ENCODE measurements at places on chromosomes 2 and 18.
A peak's percentile ranks its signal among the peaks of the same experiment; 100 is the strongest.

DNA sequence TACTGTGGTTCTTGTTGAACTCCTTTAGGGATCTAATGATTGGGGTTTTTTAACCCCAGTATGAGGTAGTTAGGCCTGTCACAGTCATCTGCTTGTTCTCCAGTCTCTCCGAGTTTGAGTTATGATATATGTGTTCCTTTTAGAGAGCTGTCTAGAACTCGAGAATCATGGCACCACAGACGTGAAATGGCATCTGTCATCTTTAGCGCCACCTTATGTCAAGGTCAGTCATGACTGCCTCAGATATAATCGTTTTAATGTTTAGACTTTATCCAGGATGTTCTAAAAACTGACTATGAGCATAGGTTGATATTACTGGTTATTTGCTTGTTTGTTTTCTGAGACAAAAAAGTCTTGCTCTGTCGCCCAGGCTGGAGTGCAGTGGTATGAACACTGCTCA, 112.2 kb downstream of the CEP192 start:
- no peak for DNase-seq

GRCh38 chr2:135072125-135072997, 20.3 kb downstream of the RAB3GAP1 start:
- DNase-seq, result no peak

DNA sequence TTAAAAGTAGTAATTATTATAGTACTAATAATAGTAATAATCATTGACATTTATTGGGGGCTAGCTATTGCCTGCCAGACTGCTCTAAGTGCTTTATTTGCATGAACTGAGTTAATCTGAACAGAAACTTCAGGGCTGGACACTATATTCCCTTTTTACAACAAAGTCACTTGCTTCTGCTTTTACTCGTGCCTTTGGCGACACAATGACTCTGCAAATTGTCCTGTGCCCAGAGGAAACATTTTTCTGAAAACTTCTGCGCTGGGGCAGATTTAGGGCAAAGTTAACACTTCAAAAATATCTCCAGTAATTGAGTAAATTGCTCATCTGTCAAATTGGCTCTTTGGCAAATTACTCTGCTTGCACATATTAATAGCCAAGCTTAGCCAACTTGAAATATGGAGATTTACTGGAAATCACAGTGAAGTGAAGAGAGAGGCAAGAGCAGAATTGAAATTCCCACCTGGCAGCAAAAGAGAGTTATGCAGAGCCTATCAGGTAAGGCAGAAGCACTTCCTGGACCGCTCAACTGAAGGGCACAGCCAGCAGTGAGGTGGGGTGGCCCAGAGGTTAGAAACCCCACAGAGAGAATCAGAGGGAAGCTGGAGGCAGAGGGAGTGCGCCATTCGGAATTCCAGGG, 36.3 kb downstream of the BMP10 start:
- DNase-seq, result no peak

GRCh38 chr2:37711308-37711731, 39.9 kb upstream of the CDC42EP3 start:
- DNase-seq, result peak; percentile 62

GRCh38 chr2:216770050-216770449, 74.7 kb upstream of the IGFBP5 start:
- no peak for DNase-seq

GRCh38 chr2:153601812-153602211, 123.2 kb upstream of the RPRM start:
- DNase-seq, result no peak

- no peak for DNase-seq
Observed at GRCh38 chr18:22624176-22624575, 206.5 kb upstream of the CTAGE1 start.

GRCh38 chr2:220753486-220753885, 818.6 kb downstream of the EPHA4 start:
- no peak for DNase-seq

DNA sequence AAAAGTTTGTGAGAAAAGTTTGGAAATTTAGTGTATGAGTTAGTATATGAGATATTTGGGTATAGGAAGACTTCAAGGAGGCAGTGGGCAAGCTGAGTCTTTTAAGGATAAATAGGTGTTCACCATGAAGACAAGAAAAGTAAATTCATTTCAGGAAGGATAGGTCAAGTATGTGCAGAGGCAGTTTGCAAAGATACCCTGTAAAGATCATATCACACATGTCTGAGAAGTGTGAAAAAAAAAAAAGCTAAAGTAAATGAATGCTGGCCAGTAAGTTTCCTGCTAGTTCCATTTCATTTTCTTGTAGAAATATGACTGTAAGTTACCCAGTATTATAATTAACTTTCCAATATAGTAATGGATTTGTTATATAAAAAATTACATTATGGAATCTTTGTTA, 131.0 kb downstream of the PHLPP1 start:
- no peak for DNase-seq

DNA sequence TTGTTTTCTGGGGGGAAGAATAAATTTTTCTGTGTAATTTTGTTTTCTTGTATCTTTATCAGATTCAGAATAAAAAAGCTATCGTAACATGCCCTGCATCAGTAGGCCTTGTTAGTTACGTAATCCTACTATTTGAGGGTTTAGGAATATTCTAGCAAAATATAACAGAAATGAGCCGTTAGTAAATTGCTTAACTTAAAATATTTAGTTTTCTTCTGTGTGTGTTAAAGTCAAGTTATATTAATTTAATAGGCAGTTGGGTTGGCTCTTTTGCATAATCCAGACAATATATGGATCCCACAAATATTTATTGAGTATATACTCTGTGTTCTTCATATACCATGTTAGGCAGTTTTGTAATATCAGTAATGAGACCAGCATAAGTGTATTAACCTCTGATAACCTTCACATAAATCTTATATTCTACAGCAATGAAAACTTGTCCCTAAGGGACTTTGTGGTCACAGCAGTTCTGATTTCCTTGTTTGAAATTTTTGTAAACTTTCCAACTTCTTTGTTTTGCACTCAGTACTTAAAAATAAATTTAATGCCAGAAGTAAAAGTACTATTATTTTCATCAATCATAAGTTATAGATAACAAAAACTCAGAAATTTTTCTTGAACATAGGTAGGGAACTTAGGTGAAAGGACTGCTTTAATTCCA, 151.9 kb downstream of the FMNL2 start:
- no peak for DNase-seq

GRCh38 chr2:200021449-200022114, 66.2 kb downstream of the MAIP1 start:
- no peak for DNase-seq

- no peak for DNase-seq
Observed at GRCh38 chr2:239496700-239497099, 95.9 kb upstream of the HDAC4 start.

DNA sequence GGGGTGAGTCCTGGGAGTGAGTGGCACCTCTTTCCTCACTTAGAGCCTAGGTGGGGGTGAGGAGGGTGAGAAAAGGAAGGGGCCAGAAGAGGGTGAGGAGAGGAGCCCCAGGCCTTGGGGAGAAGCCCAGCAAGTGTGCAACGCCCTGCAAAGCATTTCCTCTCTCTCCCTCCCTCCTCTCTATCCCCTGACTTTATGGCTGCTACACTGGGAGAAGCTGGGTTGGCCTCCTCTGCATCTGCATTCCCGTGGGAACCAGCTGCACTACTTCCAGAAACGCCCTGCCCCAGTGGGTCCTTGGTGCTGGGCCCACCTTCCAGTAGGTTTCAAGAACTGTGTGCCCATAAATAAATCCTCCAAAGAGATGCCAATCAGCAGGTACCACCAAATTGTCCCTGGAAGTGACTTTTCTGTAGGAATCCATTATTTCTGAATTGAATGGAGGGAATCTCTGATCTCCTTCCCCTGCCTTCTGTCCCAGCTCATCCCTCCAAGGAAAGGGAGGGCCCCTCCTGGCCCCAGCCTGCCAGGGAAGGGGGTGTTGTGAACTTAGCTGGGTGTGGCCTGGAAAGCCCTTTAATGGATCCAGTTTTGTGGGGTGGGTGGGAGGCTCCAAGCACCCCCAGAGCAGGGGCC, 95.7 kb upstream of the BOD1L2 start:
- DNase-seq, result no peak

DNA sequence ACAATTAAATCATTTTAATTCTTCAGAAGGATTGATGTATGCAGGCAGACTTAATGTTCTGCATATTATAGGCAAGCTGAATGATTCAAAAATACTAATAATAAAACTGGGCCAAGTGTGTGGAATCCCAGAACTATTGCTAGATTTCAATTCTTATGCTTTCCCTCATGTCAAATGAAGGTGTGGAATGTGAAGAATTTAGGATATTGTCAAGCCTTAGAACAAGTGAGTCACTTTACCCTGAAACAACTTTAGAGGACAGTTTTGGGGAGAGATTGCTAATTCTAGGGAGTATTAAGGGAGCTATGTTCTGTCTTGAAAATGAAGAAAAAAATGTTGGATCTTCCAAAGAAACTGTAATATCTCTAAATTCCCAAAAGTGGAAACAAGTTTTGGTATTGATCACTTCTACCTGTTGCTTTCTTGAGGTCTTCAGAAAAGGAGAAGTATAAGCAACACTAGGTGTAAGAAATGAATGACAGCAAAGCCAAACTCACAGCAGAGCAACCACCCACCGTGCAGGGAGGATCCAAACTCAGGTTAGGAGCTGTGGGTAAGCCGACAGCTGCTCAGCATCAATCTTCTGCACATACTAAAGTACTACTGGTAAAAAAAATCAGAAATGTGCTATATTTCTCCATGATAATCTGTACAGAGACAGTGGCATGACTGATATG, 818.1 kb downstream of the SLC4A3 start:
- DNase-seq, result no peak

DNA sequence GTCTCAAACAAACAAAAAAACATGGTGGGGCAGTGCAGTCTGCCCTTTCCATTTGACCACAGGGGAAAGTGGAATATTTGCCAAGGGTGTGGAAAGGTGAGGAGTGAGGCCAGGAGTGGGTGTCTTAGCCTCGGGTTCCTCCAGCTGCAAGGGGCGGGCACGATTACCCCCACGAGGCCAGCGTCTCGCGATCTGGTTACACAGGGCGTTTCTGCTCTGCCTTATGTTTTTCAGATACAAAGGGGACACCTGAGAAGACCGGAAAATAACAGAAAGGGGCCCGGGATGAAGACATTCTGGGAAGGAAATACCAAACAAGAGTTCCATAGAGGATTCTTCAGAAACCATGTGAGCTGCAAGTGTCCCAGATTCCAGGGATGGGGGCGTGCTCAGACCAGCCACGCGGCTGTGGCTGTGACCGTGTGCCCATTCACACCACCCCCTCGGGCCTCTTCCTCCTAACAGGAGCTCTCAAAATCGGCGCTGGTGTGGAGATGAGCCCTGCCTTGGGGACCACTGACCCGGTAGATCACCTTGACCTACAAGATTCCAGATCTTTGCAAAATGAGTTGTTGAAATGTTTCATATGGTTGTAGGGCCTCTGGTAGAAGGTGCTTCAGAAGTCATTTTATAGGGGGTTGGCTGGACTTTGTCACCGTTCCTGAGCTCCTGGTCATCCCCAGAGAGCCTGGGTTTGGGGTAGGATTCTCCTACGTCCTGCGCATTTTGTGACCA, 34.2 kb downstream of the FAM178B start:
- DNase-seq, result no peak

DNA sequence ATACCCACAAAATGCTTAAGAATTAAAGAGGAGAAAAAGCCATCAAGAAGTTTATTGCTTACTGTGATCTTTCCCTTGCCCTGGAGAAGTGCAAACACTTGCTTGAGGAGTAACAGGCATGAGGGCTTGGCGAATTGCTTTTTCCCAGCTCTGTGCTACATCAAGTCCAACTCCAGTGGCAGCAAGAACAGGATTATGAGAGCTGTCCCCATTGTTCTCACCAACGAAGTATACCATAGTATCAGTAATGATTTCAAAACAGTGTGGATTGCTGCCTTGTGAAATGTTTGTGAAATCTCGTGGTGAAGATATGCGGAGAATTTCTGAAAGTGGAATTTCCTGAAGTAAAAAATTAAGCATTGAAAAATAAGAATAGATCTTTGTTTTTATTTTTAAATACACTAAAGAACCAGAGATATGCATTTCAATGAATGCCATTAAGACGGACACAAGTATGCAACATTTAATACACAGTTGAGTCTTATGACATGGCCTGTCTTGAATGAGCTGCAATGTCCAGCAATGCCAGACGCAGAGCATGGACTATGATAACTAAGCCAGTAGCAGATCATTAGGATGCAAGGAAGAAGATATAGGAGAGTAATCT, 43.0 kb downstream of the NDUFAF7 start:
- DNase-seq, result no peak

- DNase-seq, result no peak
Observed at GRCh38 chr18:59456657-59457056, 97.6 kb upstream of the LMAN1 start.

GRCh38 chr2:225117051-225117716, 74.9 kb upstream of the DOCK10 start:
- DNase-seq, result no peak

- no peak for DNase-seq
Observed at GRCh38 chr2:222033541-222033940, 265.3 kb downstream of the PAX3 start.

GRCh38 chr18:74976331-74976909, 232.5 kb downstream of the PTGR3 start:
- no peak for DNase-seq

DNA sequence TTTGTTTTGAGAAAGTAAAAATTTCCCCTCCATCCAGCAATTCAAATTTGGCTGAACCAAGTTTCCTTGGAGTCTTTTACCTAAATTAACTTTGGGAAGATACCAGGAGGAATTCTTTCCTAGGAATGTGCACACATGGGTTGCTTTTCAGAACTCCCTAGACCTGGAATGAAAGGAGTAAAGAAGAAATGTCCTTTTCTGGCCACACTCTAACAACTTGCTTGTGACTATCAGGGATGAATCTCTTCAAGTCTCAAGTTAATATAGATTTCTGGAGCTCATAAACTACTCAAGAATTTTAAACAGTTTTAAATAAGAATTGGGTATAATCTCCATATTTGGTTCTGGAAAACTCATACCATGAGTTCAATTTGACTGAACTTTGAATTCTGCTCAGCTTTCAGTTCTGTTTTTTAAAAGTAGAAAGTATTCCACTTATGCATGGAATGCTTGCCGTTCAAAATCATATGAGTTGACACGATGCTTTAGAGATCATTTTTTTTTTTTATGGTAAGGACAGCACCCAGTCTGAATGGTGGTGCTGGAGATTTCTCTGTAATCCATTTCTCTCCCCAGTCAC, 7.7 kb downstream of the RASGRP3 start:
- DNase-seq, result no peak

DNA sequence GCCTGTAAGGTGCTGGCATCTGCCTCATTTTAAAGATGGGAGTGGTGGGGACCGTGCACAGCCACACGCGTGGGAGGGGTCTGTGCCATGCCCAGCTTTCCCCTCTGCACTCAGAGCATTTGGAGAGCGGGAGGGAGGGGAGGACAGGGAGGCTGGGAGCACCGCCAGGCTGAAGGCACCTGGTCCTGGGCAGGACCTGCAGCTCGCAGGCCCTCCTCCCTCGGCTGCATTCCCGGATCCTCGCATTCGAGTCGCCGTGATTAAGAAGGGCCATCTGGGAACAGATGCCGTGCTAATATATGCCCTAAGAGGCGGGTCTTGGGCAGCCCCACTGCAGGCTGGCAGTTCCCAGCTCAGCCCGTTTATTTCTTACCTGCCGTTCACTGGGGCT, 84.0 kb downstream of the PTGR3 start:
- no peak for DNase-seq
